ENCODE measurements at places on chromosomes 6 and 20.

- DNase-seq, result no peak
Measured at GRCh38 chr6:43496370-43497128, 13.6 kb downstream of the LRRC73 start.

DNA sequence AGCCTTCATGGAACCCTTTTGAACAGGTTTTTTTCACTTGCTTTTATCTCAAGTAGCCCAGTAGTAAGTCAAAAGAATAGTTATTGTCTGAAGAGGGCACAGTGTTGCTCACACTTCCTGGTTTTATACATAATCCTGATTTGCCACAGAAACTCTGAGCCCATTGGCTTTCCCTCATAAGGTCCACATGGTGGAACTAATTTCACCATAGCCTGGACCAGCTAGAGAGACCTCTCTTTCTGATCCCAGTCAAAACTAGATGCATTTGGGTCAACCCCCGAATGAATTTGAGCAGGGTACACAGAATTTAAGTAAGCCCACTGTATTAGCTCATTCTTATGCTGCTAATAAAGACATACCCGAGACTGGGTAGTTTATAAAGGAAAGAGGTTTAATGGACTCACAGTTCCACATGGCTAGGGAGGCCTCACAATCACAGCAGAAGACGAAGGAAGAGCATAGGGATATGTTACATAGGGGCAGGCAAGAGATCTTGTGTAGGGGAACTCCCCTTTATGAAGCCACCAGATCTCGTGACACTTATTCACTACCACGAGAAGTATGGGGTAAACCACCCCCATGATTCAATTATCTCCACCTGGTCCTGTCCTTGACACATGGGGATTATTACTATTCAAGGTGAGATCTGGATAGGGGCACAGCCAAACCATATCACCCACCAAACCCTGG is 6.2 kb downstream of the RWDD2A start:
- no peak for DNase-seq

- no peak for DNase-seq
Measured at GRCh38 chr20:32034581-32035425, 17.2 kb upstream of the HCK start.

GRCh38 chr20:11716239-11716944 is 201.3 kb upstream of the BTBD3 start:
- DNase-seq, result no peak

DNA sequence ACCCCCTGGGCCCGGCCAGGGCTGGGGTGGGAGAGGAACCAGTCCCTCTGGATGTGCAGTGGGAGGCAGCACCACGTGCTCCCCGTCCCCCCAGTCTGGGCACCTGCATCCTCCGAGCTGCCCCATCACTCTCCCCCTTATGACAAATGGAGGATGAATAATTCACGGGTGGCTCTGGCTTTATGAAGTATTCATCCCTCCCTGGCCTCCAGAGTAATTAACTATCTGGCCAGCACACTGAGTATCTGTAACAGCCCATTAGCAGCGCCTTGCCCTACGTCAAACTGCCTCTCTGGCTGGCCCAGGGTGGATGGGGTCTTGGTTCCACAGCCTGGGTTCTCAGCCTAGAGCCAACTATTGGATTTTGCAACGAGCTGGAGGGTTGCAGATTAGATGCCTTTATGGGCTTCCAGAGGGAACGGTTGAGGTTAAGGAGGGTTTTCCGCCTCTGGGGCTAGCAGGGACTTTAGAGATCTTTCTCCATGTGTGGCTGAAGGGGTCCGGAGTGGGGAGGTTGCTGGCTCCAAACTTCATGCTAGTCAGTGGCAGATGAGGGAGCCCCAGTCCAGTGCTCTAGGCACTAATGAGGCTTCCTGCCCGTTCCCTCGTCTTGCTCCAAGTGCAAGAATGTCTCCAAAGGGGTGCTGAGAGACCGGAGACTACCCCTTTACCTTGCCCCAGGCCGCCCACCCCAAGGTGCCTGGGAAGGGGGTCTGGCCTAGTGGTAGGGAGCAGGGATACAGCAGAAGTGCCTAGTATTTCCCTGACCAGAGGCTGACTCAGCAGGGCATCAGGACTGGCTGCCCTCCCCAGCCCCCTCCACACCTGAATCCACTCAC is 53.5 kb upstream of the MLN start:
- DNase-seq, result no peak

- no peak for DNase-seq
Measured at GRCh38 chr20:49187330-49187850, 744 bp downstream of the STAU1 start.

DNA sequence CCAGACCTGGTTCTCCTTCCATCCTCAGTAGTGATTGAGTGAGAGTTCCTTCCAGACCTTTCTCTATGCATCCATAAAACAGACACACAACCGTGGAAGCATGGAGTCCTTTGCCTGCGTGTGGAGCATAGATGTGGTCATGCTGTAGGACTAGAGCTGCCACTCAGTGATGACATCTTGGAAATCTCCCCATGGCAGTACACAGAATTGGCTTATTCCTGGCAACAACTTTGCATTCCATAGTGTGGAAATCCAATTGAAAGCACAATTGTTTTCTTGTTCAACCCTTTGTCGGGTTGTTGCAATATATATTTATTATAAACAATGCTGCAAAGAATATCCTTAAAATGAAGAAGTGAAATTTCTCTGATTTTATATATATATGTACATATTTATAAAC is 547.8 kb downstream of the CDH26 start:
- no peak for DNase-seq

DNA sequence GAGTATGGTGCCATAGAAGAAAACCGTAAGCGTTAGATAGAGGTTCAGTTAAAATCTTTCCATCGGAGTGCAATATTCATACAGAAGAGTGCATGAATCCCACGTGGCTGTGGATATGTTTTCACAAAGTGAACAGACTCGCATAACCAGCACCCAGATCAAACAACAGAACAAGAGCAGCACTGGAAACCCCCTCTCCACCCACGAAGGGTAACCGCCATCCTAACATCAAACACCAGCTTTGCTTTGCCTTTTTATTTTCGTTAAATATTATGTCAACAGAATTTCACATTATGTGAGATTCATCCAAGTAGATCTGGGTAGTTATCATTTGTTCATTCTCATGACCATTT is 4.7 kb downstream of the GTSF1L start:
- DNase-seq, result peak; percentile 30

DNA sequence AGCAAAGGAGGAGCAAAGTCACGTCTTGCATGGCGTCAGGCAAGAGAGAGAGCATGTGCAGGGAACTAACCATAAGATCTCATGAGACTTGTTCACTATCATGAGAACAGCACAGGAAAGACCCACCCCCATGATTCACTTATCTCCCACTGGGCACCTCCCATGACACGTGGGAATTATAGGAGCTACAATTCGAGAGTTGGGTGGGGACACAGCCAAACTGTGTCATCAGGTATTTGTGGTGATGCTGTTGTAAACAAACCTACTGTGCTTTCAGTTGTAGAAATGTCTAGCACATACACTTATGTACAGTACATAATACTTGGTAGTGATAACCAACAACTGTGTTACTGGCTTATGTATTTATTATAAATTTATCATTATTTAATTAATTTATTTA is 128.3 kb downstream of the UTRN start:
- DNase-seq, result no peak

DNA sequence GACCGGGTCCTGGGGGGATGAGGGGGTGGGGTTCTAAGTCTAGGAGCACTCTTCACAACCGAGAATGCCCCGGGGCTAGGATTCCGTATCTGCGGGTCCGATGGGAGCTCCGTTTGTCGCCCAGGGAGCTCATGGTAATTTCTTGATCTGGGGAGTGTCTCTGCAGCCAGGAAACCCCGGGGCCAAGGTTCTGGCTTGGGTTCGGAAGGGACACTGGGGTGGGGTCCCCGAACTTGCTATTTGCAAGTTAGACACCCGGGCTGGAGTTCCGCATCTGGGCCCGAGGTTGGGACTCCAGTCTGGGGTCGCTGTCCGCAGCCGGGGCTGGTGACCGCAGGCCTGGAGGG is 397 bp downstream of the PEDS1 start:
- DNase-seq, result no peak

DNA sequence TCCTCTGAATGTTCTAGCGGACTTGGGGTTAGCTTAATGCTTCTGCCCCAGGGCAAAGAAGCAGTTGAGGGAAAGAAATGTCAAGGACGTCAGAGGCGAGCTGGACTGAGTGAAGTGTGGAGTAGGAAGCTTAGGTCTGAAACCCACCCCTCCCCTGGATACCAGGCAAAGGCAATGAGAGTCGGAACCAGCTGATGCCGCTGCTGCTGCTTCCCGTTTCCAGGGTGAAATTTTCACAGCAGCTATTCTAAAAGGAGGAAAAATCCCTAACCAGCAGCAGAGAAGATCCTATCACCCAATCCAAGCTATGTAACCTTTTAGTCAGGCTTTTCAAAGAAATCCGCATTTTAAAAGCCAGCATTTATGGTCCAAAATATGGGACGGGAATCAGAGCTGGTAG is 564.3 kb downstream of the LMBRD1 start:
- DNase-seq, result no peak

DNA sequence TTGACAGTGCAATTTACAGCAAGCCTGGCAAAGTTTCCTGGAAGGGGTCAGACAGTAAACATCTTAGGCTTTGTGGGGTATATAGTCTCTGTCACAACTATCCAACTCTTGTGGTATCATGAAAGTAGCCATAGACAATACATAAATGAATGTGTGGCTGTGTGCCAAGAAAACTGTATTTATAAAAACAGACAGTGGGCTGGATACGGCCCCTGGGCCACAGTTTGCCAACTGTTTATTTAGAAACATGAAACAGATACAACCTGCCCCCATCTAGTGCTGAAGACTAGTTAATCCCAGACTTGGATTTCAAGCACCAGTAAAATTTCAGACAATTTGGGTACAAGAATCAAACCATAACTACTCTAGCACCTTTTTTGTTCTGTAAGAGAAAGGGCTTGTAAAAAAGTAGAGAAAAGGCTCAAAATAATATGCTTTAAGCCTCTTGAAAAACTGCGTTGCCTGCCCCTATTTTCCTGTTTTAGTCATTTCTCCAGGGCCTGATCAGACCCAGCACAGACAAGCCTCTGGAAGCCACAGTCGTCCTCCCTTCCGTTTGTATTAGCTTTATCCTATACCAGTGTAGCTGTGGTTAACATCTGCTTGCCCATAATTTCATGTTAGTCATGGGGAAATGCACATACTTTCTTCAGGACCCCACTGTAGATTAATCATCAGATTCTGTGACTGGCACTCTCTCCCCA is 30.8 kb downstream of the JAG1 start:
- no peak for DNase-seq

DNA sequence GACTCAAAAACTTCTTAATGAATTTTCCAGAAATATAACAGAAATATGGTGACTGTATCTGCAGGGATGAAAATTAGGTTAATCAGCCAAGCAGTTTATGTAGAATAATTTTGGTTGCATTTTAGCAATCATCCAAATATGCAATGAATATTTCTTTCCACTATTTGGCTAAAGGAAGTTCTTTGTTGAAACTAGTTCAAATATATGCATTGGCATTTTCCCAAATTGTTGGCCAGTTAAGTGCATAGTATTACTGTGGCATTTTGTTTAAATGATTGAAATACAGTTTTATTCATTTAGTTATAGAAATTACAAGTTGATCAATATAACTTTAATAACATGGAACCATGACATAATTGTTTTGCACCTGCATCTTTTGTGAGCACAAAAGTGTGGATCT is 115.5 kb downstream of the DOK5 start:
- no peak for DNase-seq

DNA sequence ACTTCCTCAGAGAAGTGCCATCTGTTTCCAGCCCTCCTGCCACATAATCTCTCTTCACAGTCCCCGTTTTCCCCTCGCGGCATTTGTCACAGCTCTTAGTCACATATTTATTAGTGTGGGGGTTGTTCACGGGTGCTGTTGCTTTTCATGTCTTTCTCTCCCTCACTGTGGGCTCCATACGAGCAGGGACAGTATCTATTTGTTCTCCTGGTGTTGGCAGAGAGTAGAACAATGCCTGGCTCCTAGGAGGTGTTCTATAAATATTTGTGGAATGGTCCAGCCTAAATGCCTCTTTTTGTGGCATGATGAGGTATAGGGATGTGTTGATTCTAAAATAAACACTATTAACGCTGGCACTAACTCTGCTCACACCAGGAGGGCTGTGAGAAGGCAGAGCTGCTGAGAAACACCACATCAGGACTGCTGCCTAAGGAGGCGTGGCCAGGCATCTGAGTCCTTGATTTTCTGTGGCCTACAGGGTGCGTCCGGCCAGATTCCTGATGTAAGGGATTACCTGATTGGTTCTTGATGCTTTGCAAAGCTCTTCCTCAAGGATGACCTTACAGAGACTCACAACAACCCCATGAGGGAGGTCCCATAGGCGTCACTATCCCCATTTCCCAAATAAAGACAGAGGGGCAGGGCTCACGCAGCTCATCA is 219.8 kb upstream of the ARID1B start:
- no peak for DNase-seq

DNA sequence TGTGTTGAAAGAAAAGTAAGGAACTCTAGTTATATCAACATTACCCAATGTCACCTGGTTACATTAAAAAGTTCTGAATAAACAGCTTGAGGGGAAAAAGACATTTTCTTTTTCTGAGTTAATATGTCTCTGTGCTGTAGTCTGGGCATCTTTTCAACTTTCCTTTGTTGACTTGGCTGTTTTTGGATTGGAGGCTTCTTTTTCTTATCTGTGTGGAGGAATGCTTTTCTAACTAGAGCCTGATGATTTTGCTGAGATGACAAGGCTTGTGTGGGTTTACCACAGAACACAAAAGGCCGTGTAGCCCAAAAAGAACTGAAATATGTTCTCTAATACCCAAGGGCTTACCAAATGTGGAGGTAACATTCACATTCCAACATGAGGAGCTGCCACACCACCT is 161.8 kb downstream of the KCNQ5 start:
- DNase-seq, result no peak

GRCh38 chr6:133888929-133889556 is at the start of gene TCF21:
Gene TCF21 (plus strand): TSS chr6:133889113. CDS start chr6:133889398, 285 bp downstream.
- DNase-seq, result no peak

GRCh38 chr6:142696123-142697000 is 248.6 kb downstream of the HIVEP2 start:
- DNase-seq, result no peak

GRCh38 chr6:156513504-156513903 is 263.7 kb upstream of the ARID1B start:
- DNase-seq, result no peak

- no peak for DNase-seq
Measured at GRCh38 chr6:69647726-69648125, 149.1 kb downstream of the LMBRD1 start.

- no peak for DNase-seq
Measured at GRCh38 chr20:56646599-56646998, 17.5 kb downstream of the TFAP2C start.

DNA sequence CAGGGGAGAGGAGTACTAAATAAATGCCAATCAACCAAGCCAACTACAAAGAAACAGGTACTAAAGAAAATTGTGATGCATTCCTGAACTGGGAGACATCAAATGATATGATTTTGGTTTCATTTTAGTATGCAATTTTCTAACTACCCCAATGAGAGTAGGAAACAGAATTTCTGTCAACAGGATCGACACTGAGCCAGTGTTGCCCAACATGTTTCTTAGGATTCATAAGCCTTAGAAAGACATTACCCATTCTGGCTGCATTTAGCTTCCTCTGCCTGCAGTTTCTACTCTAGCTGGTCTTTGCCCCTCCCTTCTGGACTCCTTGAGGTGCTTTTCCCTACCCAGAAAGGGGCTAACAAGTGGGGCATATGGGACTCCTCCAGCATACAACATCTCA is 49.8 kb downstream of the KCTD20 start:
- no peak for DNase-seq

GRCh38 chr6:43891072-43891870 is 121.3 kb downstream of the VEGFA start:
- no peak for DNase-seq

Measured in stimulated activated CD4-positive, alpha-beta T cell treated with anti-CD3 and anti-CD28 coated beads, Interleukin-15, amount 100 ng/mL, for 1 hour (primary cell).